ENCODE measurements at places on chromosomes 7 and 10. TPM values are rescaled to one million over a fixed set of nuclear protein-coding genes. Genes with fewer than 3 reads are reported as not detected.

Gene GIMAP8
- 20.9 TPM for total RNA-seq

Gene CRTAC1
- 82.4 TPM for total RNA-seq

Gene PDZD7
- 0.09 TPM for total RNA-seq

Gene PRSS37
- total RNA-seq: not detected

Gene HOXA13
- not detected for total RNA-seq

Gene OR6V1
- total RNA-seq: not detected

DNA sequence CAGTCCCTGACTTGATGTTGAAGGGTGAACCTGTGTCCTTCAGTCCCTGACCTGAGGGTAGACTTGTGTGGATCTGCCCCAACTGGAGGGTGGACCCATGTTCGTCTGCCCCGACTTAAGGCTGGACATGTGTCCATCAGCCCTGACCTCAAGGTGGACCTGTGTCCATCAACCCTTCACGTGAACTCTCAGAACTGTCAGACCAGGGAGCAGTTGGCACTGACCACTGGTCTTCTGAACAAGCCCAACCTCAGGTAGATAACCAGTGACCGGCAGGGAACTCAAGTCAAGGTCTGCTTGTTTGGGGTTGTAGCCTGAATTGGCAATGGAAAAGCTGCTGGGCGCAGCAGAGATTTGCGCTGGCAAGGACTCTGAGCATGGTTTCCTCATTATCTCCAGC is 96.5 kb downstream of the ADCY1 start:
- peak; percentile 3 for DNase-seq

DNA sequence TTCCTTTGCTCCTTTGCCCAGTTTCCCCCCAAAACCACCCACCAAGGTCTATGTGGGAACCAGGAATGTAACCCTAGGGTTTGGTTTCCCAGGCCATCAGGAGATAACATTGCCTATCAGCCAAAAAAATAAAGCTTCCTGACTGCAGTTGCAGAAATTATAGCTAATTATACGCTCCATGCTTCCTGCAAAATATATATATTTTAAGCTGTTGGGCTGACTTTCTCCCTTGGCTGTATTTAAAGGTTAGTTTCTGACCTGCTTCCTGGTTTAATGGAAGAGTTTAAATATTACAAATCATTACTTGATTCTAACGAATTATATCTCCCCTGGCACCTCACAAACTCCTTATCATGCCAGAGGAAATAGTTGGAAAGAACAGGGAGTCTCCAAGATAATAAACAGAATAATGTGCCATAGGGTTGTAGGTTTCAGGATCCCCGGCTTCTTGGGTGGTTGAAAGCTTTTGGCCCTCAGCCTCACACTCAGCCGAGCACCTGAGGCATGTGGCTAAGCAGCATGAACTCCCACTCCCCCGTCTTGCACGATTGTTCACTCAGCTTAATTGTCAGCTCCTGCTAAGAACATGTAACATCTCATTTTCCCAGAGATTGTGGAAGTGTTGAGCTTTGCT is 79.9 kb downstream of the FZD1 start:
- peak; percentile 39 for DNase-seq

DNA sequence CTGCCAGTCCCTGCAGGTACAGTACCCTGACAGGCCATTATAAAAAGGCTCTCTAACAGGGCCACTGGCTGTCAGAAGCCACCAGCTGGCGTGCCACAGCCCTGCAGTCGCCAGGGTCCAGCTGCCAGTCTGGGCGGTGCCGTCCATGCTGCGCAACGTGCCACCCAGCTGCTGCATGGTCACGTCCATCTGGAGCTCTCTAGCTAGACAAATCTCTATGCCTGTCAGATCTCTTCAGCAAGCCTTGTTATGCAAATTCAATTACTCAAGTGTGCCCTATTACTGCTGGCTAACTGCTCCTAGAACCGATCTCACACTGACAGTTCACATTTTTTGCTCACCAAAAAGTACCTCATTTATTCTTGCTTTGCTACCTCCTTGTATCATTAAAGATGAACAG is 75.9 kb downstream of the HIBADH start:
- no peak for DNase-seq

GRCh38 chr7:26723129-26723528 is 141.3 kb downstream of the SKAP2 start:
- DNase-seq: peak; percentile 17

GRCh38 chr10:60800918-60801317 is 22.6 kb downstream of the CDK1 start:
- DNase-seq: no peak

DNA sequence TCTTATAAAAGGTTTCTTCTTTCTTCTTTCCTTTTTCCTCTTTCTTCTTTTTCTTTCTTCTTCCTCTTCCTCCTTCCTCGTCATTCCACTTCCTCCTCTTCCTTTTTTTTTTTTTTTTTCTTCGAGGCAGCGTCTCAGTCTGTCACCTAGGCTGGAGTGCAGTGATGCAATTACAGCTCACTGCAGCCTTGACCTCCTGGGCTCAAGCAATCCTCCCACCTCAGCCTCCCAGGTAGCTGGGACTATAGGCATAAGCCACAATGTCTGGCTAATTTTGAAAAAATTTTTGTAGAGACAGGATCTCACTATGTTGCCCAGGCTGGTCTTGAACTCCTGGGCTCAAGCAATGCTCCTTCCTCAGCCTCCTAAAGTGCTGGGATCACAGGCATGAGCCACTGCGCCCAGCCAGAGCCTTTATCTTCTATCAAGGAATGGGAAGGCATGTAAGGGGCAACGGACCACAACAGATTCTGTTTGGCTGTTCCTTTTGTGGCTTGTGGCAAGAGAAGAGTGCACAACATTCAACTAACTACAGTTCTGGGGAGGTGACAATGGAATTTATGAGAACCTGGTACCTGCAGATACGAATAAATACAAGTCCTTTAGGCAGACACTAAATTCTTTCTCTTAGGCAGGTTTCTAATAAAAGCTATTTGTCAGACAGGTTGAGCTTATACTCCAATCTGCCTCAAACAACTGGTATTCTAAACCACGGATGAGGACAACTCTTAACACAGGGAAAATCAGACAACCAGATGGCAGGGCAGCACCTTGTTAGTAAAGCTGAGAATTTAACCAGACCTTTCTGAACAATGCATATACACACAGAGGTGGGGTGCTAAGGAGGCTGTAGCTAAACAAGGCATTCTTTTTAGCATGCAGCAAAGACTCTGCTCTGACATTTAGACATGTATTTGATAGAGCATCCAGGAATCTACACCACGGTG is 100.3 kb downstream of the DOCK4 start:
- DNase-seq: no peak

DNA sequence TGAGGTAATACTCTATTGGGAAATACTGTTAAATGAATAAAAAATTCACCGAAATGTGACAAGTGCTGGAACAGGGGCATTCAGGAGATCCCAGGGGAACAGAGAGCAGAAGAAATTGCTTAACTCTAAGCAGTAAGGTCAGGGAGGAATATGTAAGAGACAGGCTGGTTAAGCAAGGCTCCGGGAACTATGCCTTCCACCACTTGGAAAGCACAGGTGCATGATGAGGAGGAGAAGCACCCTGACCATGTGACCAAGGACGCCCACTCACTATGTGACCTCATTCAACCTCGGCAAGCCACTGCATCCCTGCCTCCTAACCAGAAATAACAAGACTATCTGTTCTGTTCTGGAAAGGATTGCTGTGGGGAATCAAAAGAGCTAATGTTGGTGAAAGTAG is 218.4 kb downstream of the ELMO1 start:
- no peak for DNase-seq

- no peak for DNase-seq
Observed at GRCh38 chr7:88432301-88432700, 125.6 kb upstream of the STEAP4 start.

DNA sequence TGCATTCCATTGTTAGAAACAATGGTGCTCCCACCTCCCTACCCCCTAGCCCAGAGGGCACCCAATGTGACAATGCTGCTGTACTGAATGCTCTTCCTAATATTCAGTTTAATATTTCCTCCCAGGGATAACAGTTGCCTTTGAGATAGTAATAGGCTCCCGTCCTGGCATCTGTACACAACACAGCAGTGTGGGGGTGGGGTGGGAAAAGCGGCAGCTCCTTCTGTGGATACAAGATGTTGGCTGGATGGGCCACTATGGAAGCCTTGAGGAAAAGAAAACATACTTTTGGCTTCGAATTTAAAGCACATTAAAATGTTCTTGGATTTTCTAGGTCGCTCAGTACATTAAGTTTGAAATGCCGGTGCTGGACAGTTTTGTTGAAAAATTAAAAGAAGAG is 9.2 kb upstream of the ZNF22 start:
- peak; percentile 67 for DNase-seq

DNA sequence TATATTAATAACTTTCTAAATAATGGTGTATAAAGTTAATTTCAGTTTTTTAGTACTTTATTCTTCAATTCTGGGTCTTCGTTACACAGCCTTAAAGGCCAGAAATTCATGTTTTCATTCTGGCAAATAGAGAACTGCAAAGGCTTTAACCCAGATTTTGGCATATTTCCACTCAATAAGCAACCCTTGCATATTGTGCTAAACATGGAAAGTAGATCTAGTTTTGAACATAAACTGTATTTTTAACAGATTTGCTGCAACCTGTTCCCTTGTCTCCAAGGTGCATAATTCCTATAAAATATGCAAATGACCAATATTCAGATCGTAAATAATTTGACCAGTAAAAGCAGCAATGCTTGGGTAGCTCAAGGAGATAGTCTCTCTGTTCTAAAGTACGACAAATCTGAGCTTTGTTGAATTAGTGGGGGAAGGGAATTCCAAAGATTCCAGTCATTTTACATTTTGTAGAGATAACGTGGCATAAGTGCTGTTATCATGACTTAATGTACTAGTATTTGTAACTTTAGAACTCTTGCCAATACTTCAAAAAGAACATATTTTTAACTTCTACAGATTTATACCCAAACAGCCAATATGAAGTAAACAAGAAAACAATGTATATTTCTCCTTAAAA is 46.4 kb upstream of the RSBN1L start:
- peak; percentile 54 for DNase-seq

GRCh38 chr7:2774935-2775334 is 69.2 kb downstream of the GNA12 start:
- DNase-seq: no peak

GRCh38 chr7:114417290-114417689 is 2.7 kb downstream of the FOXP2 start:
- no peak for DNase-seq

DNA sequence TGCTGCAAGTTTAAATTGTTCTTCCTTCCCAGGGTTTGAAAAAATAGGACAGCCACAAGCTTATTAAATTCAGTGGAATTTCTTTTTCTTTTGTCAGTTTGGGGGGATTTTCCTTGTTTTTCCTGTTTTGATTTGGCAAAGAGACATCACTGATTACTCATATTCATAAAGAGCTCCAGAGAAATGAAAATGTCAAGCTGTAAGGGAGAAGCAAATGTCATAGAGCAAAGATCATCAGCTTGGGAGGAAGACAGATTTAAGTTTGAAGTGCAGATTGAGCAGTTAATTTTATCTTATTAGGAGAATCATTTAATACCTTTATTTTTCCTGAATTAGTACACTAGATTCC is 255.8 kb upstream of the PHYHIPL start:
- no peak for DNase-seq
